ENCODE measurements at places on chromosomes 7 and 10. TPM values are rescaled to one million over a fixed set of nuclear protein-coding genes. Genes with fewer than 3 reads are reported as not detected.

CDNF gene
- 0.83 TPM for total RNA-seq

PODXL gene
- 1.4 TPM for total RNA-seq

EPDR1 gene
- not detected for total RNA-seq

MMP21 gene
- total RNA-seq, result not detected

ENTPD1 gene
- total RNA-seq, result not detected

- DNase-seq, result no peak
- no peak overlapping the region for H3K4me3 ChIP-seq
- H3K4me1 ChIP-seq, result no peaks in the 10 kb centered on the region
- H3K36me3 ChIP-seq, result no peaks in the 10 kb centered on the region
Measured at GRCh38 chr7:5543361-5543760, 119.7 kb upstream of the TNRC18 start.

- no peak for DNase-seq
- H3K4me3 ChIP-seq, result no peak overlapping the region
- no peaks in the 10 kb centered on the region for H3K27me3 ChIP-seq
- no peaks in the 10 kb centered on the region for H3K36me3 ChIP-seq
- no peak overlapping the region for H3K27ac ChIP-seq
Measured at GRCh38 chr7:99314504-99314903, 11.2 kb upstream of the ARPC1A start.

- peaks cover 7% of the 10 kb centered on the region for H3K4me1 ChIP-seq
- H3K27me3 ChIP-seq, result no peaks in the 10 kb centered on the region
- H3K27ac ChIP-seq, result peak overlapping the region; percentile 69
- peaks cover 8% of the 10 kb centered on the region for H3K36me3 ChIP-seq
- no peak for DNase-seq
Measured at GRCh38 chr7:66076462-66077329, 1.1 kb downstream of the ASL start.

GRCh38 chr7:140669352-140669751 lies 3.4 kb upstream of the ADCK2 start:
- 0 out of 2 replicates have a peak, but pooled peaks cover 2% of the 10 kb centered on the region for H3K4me1 ChIP-seq
- no peak overlapping the region for H3K27ac ChIP-seq
- H3K4me3 ChIP-seq, result no peak overlapping the region
- no peaks in the 10 kb centered on the region for H3K36me3 ChIP-seq
- no peak for DNase-seq

- H3K4me3 ChIP-seq, result peak within 1 kb of the TSS; percentile 74
- DNase-seq, result no peak
- peaks cover 2% of the 10 kb centered on the region for H3K4me1 ChIP-seq
- H3K27ac ChIP-seq, result peak within 1 kb of the TSS; percentile 71
- H3K36me3 ChIP-seq, result no peaks in the 10 kb centered on the region
- no peaks in the 10 kb centered on the region for H3K27me3 ChIP-seq
Measured at GRCh38 chr10:74150204-74150989, at the start of gene AP3M1. TSS of gene AP3M1 (minus strand) at chr10:74150828. CDS start at chr10:74138379, 12,449 bp downstream.
